ENCODE measurements at places on chromosomes 7 and 10.

GRCh38 chr7:154646126-154647013 lies 356.6 kb downstream of the PAXIP1 start:
- DNase-seq: no peak

GRCh38 chr10:107800061-107800460 lies 635.6 kb upstream of the SORCS1 start:
- DNase-seq: no peak

GRCh38 chr7:7821517-7821916 lies 103.1 kb upstream of the RPA3 start:
- DNase-seq: no peak

GRCh38 chr10:18211862-18212261 lies 71.6 kb downstream of the CACNB2 start:
- DNase-seq: no peak

- DNase-seq: no peak
Observed at GRCh38 chr10:106189292-106189691, 975.2 kb downstream of the SORCS1 start.

DNA sequence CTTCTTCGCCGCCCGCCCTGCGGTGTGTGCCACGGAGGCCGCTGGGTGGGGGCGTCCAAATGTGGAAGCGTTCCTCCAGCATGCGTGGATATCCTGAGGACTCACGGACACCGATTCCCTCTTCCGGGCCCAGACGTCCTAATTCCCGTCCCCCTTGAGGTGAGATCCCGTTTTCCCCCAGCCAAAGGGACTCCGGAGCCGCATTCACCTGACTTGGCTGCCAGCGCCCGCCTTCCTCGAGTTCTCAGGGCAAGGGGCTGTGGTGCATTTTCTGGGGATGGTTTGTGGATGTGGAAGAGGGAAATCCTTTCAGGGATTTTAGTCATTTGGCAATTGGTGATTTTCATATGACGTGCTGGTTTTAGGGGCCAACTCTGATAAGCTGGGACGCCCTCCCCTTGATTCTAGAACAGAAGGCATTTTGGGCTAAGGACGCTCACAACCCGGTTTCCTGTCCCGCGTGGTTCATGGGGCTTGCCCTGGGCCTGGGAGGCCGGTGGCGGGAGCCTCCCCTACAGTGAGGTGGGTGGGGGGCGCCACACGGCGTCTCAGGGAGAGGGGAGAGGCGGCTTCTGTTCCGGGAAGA lies 165.4 kb downstream of the ACTR3B start:
- DNase-seq: no peak

DNA sequence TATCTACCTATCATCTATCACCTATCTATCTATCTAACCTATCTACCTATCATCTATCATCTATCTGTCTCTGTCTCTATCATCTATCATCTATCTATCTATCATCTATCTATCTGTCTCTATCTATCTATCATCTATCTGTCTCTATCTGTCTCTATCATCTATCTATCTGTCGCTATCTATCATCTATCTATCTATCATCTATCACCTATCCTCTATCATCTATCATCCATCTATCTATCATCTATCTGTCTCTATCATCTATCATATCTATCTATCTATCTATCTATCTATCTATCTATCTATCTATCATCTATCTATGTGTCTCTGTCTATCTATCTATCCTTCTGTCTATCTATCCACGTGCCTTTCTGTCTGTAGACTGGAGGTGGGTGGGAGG lies 59.5 kb upstream of the FAM20C start:
- DNase-seq: no peak

- DNase-seq: no peak
Observed at GRCh38 chr7:38222481-38223096, 44.5 kb downstream of the STARD3NL start.

GRCh38 chr10:68900427-68901104 lies 549 bp upstream of the DDX50 start:
- DNase-seq: no peak

- DNase-seq: no peak
Observed at GRCh38 chr10:43160046-43160920, 22.0 kb downstream of the CSGALNACT2 start.

- DNase-seq: no peak
Observed at GRCh38 chr7:128172963-128173362, 68.1 kb upstream of the LEP start.

DNA sequence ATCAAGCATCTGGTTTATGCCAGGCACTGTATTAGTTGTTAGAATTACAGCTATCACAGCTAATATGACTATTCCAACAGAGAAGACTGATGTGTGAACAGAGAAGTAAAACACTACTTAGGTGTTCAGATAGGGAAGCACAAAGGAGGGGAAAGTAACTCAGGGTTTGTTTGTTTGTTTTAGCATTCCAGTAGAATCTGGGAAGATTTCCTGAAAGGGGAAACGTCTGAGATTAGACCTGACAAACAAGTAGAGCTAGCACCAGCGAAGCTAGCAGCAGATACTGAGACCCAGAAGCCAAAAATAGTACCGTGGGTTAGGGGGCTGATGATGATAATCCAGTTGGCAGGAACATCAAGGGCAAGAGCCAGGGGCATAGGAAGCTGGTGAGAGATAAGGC lies 28.8 kb upstream of the KLHL7 start:
- no peak for DNase-seq

All from stimulated activated CD4-positive, alpha-beta T cell treated with anti-CD3 and anti-CD28 coated beads, Interleukin-1b, Interleukin-23, amount 100 ng/mL, for 1 hour (primary cell).